HCT116 (cell line): ENCODE measurements at places on chromosomes 3 and 15. TPM values are rescaled to one million over a fixed set of nuclear protein-coding genes. Genes with fewer than 3 reads are reported as not detected.

Gene FRMD5
- total RNA-seq = 27.2 TPM

- no peak for DNase-seq
These were observed 33.9 kb downstream of the SLC41A3 start for GRCh38 chr3:126050050-126050392.

Gene MYZAP
- total RNA-seq = 5.8 TPM

Gene GOLGA8R
- total RNA-seq = 0.57 TPM

DNA sequence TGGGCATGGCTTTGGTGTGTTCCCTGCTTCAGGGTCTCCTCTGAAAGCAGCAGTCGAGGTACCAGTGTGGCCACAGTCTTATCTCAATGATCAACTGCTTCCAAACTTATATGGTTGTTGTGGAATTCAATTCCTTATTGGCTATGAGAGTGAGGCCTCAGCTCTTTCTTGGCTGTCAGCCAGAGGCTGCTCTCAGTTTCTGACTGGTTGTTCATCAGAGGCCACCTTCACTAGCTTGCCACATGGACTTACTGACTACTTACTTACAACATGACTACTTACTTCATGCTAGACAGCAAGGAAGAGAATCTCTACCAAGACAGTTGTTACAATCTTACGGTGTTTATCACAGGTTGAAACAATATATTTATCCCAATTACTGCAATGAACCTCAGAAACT is 789.2 kb downstream of the DIPK2A start:
- DNase-seq = no peak

DNA sequence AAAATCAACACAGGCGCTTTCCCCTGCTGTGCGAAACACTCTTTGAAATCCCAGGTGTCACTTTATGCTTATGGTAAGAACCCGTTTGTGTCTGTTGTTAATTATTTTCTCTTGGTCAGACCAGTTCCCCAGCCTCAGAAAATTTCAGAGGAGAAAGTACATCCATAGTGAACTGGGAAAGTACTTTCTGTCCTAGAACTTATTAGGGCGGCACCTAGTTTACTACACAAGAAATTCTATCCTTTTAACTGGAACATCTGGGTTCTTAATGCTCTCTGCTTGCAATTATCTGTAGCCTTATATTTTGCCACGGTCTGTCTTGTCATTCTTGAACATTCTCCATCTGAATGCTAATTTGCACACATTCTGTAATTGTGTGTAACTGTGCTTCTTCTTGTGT is 215.0 kb downstream of the PTPRG start:
- DNase-seq = no peak

DNA sequence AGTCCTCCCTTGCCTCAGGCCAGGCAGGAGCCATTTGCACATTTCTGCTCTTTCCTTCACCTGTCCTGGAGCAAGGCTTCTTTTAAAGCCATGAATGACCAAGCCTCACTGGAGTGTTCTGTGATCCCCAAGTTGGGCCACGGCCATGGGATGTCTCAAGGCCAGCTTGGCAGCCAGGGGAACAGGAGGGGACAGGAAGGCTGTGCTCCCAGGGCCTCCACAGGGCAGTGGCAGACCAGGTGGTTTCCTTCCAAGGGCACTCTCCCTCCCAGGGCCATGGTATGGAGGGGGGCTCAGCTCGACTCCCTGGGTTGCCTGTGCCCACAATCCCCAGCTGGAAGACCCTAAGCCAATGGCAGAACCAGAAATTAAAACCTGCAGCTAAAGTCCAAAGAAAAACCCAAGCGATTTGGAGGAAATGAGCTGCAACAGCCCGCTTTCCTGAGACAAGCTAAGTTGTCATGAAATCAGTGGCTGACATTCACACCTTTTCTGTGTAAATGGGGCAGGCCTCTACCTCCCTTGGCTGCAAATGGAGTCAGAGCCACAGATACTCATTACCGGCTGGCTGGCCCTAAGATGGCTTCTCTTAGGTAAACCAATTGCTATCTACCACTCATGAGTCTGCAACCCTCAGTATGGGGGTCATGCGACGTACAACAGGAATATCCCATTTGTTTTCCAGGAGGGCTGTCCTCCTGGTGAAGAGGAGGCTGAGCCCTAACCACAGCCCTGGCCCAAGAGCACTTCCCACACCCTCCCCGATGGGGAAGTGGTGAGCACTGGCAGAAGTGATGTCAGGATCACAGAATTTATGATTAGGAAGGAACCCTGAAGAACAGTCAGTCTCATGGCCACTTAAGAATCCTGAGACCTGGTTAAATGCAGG is 83.3 kb downstream of the SNRK start:
- DNase-seq = no peak

Gene NCEH1
- total RNA-seq = 11.5 TPM

DNA sequence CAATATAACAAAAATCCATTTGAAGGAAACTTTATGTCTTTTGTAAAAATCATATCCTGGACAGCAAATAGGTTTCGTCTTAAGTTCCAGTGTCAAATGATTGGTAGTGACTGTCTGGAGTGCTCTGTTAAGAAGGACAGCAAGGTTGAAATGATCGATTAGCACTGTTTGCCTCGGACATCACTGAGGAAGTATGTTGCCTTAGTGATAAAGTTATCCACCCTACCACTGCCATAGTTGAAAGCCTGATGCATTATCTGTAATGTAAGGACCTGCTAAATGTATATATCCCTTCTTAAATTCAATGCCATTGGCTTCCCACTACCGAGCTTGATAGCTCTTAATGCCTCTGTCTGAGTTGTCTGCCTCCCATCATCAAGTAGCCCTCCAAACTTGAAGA is 70.0 kb downstream of the CFAP20DC start:
- DNase-seq = no peak

- peak; percentile 19 for DNase-seq
These were observed 294.8 kb downstream of the MCTP2 start for GRCh38 chr15:94526071-94526689.

Gene LMOD3
- total RNA-seq = not detected

DNA sequence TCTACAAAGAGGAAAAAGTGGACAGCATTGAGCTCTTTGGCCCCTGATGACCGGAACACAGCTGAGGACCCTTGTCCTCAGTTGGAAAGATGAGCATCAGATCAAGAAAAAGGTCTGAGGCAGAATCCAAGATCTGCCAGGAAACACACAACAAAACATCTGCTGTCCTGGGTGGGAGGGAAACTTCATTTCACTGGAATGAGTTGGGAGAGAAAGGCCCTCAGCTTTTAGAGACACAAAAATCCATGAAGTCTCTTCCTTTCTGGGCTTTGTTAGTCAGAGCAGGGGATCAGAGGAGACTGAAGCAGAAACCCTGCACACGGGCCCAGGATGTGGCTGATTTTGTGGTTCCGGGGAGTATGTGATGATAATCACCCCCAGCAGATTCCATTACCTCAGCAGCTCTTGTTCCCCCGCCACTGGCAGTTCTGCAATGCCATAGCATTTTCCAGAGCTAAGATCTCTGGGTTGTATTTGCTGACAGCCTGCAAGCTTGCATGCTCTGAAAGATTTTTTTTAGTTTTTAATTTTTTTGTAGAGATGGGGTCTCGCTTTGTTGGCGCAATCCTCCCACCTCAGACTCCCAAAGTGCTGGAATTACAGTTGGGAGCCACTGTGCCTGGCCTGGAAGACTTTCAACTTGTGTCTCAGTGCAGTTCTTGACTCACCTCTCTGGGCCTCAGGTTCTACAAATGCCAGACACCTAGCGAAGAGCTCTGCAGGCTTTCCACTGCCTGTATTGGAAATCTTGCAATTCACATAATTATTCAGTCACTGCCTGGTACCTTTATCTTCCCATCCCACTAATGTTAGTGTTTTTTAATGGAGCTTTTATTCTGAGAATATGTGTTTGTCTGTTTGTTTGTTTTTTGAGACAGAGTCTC is 5.8 kb upstream of the TATDN2 start:
- no peak for DNase-seq

DNA sequence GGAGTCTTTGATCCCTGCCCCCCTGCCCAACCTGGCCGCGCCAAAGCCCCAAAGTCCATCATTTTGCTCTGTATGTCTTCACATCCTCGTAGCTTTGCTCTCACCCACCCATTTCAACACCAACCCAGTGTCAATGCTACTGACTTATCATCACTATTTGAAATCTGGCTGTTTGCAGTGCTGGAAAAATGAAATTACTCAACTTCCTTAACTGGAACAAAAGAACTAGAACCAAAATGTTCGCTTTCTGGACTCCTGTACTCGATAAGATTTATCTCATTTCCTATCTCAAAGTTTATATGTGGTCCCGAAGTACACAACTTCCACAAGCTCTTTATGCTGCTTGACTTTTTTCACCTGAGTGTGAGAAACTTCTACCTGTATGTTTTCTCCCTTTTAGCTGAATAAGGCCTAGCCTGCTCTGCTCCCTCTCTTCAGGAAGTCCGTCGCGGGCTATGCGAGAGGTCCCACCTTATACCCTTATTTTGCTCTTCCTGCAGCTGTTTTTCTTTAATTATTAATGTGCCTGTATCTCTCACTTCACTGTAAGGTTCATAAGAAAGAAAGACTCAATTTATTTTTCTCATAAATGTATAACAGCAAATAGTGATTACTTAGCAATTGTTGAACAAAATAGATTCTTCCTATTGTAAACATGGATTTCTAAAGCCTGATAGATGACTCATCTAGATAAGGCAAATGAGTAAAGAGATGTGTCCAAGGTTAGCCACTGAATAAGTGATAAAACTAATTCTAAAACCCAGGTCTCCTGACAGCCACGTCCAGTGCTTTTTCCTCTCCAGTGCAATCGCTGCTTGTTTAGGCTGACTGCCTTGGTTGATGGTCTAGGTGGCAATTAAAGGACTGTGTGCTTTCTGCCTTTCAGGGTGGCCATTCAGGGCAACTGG is 464.1 kb upstream of the TPRG1 start:
- DNase-seq = no peak

GRCh38 chr3:197465197-197465995 is 90.4 kb downstream of the BDH1 start:
- DNase-seq = no peak

Gene SSR3
- 177 TPM for total RNA-seq

DNA sequence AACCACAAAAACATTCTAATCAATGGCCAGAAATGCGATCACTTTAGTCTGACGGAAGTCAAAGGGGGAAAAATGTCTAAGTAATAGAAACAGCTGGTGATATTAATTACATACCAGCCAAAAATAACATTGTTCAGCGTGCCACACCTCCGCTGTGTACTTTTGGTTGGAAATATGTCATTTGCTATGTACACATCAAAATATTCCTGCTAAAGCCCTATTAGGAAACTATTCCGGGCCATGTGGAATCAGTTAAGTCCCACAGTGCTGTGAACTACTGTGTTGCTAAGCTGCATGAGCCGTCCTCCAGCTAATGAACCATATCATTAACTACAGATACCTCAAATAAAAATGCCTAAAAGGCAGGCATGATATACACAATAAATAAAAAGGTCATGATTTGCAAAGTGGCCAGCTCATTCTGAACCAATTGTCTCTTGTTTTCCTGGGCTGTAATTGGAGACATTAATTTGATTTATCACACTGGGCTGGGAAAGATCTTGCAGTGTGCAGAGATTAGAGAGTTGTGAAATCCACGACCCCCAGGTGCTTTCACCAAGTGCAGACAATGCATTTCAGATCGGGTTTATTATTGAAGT is 200.5 kb upstream of the LRTM1 start:
- DNase-seq = no peak

GRCh38 chr15:70014860-70015490 is 82.7 kb downstream of the TLE3 start:
- no peak for DNase-seq

GRCh38 chr15:52102463-52102862 is 10.1 kb downstream of the BCL2L10 start:
- DNase-seq = no peak

DNA sequence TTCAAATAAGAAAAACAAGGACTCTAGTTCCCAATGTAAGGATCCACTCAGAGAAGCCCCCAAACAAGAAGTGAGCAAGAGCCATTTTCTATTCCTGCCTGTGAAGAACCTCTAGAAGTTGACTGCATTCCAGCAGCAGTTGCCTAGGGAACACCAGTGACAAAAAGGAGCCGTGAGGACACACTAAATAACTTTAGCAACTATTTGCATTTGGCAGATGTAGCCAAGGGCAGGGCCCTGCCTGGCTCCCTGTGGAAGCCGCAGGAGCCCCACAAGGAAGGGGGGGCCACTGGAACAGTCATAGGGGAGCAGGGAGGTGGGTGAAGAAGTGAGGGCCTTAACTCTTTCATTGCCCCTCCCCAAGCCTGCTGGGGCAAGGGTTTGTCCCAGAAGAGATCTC is 470.2 kb upstream of the PROK2 start:
- DNase-seq = no peak

DNA sequence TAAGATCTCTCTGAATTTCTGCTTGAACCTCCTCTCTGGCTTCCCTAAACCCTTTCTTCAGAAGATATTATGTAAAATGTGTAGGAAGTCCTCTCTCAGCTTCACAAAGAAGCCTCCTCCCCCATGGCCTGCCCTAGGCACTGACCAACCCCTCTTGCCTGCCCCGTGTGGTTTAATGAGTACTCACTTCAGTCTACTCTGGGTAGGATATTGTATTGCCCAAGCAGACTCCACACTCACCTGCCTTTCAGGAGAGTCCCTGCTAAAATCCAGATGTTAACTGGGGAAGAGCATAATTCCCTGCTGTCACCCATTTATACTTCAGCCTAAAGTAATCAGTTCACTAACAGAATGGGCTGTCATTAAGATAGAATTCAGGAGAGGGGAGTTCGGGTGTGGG is 2.6 kb upstream of the AGBL1 start:
- DNase-seq = no peak

DNA sequence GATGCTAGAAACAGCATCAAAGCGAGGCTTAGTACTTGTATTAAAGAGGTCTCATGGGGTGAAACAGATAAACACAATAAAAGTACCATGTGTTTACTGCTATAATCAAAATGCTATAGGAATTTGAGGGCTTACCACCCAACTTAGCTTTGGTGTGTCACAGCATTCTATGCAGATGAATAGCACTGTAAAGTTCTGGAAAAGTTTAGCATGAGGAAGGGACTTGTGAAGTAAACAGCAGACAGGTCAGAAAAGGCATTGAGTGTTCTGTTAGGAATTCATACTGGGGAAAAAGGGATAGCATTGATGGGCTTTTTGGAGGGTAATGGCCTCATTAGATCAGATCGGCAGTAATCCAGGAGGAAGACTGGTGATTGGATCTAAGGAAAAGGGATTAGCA is 505.3 kb downstream of the NLGN1 start:
- DNase-seq = no peak

Gene BOC
- 3.3 TPM for total RNA-seq

Gene IMPDH2
- 599 TPM for total RNA-seq

Gene ETV5
- 89.7 TPM for total RNA-seq

- DNase-seq = no peak
These were observed 29.7 kb downstream of the SEMA7A start for GRCh38 chr15:74403991-74404563.

- no peak for DNase-seq
These were observed 27.6 kb upstream of the FOXP1 start for GRCh38 chr3:71611099-71611498.
